NCI-H2081 treated with DMSO at 0.1 percent for 48 hours (cell line): ENCODE measurements at places on chromosomes 1 and 21.

DNA sequence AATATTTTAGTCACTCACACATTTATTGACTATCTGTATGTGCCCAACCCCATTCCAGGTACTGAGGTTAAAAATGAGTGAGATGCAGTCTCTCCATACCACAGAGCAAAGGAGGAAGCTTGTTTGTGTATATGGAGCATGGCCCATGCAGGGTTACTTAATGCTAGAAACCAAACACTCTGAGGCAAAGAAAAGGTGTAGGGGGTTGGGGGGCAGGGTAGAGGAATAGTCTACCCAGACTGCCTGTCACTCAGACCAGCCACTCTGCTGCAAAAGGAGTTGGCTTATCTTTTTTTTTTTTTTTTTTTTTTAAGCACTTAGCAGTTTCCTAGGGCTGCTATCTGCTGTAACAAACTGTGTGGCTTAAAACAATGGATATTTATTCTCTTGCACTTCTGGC lies 19.8 kb downstream of the PGM1 start:
- DNase-seq, result no peak

DNA sequence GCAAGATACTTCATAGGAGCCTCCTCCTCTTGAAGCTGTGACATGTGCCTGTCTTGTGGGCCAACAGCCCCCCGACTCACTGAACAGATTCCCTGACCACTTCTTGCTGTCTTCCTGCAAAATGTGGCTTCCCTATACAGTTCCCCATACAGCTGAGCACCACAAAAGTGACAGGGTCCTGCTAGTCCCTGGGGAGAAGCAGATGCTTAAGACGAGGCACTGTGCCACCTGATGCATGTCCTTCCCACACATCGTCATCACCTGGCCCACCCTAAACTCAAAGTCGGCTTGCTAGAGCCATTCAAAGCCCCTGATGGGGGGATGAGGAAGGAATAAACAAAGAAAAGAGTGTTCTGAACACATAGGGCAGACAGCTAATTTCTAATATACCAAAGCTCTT lies 29.2 kb upstream of the ETV3 start:
- DNase-seq, result no peak

DNA sequence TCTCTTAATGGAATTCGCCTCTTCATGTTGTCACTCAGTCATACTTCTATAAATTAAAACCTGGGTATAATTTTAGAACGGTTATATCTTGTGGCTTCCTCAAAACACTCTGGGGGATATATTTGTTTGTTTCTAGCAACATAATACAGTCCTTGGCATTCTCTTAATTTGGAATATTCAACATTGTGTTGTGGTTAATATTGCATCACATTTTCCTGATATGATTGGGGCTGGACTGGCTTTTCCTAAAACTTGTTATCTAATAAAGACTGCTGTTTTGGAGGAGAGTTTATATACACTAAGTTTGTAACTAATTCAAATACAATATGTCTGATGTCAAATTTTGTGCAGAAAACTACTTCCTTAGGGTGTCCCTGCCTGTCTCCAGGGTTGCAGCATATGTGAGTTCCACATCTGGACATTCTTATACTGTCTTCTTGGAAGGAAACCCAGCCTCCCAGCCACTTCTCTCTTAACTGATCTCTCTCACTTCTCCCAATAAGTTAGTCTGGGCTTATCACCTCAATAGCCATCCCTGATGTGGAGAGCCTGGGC lies 892.6 kb downstream of the MRPL39 start:
- DNase-seq, result no peak

- DNase-seq, result no peak
Measured at GRCh38 chr1:64502083-64502482, 32.2 kb downstream of the CACHD1 start.

- DNase-seq, result no peak
Measured at GRCh38 chr1:99619583-99619982, 26.3 kb upstream of the PALMD start.

GRCh38 chr1:67784545-67785186 lies 48.6 kb downstream of the GNG12 start:
- no peak for DNase-seq

DNA sequence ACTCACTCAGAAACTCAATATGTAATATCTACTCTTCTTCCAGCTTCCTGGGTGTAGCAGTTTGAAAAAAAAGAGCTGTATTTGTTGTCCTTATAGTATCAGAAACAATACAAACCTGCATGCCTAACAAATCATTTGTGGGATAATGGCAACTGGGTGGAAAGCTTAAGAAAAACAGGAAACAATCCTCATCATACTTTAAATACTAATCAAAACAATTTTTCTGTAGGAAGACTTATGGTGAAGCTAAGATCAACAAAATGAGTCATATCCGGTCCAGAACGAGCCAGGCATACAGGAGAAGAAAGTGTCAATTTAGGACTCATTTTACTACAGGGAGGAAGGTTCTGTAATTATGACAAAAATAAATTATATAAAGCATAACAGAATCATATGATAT lies 181.8 kb upstream of the ADGRL4 start:
- no peak for DNase-seq

- DNase-seq, result no peak
Measured at GRCh38 chr21:36260030-36260787, 59.8 kb upstream of the MORC3 start.

DNA sequence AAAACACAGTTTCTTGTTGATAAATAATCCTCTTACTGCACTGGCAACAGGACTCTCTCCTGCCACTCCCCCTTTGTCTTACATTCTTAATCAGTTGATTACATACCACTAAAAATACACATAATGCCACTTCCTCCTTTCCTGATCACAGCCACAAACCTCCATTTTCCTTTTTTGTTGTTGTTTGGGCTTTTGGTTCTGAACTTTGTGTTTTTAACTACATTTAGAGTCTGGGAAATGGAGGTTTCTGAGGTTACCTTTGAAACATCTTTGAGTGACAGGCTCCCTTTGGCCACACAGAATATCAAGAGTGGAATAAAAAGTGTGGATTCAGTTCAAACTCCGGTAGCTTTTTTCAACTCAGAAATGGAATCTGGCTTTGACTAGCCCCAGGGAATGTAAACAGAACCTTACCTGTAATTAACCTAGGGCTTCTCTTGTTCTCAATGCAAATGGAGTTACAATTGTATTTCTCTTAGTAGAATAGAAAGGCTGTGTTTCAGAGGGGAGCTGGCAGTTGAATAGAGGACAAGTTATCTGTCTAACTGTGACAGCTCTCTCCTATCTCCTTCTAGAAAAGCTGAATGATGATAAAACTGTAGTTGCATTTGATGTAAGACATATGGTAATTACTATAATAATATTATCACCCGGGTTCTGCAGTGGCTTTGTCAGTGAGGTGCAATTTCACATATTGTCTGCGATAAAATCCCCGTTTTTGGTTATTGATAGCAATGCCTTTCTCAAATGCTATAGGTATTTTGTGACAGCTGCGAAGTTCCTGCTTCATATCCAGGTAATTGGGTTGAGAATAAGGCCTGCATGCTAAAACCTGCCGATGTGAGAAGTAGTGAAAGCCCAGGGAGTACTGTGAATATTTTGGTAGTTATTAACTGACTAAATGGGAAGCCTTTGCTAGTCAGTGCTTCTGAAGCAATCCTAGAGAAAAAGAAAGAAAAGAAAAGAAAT lies 66.9 kb downstream of the ST6GALNAC5 start:
- peak; percentile 53 for DNase-seq

- no peak for DNase-seq
Measured at GRCh38 chr1:55443175-55443915, 228.2 kb upstream of the USP24 start.
